Stomach (tissue), 19 donors: ENCODE measurements at places on chromosomes 11 and 22. TPM values are rescaled to one million over a fixed set of nuclear protein-coding genes. Genes with fewer than 3 reads are reported as not detected.

- DNase-seq, result no peak
- no peak overlapping the region for H3K4me3 ChIP-seq
- H3K36me3 ChIP-seq, result no peaks in the 10 kb centered on the region
- H3K27me3 ChIP-seq, result peaks cover 40% of the 10 kb centered on the region
- no peak overlapping the region for H3K27ac ChIP-seq
Measured at GRCh38 chr11:364991-365725, 4.1 kb upstream of the B4GALNT4 start.

GRCh38 chr11:36131721-36132397, 157.4 kb downstream of the COMMD9 start:
- no peak overlapping the region for H3K4me3 ChIP-seq
- no peaks in the 10 kb centered on the region for H3K4me1 ChIP-seq
- no peaks in the 10 kb centered on the region for H3K27me3 ChIP-seq

GRCh38 chr11:66324664-66325063, 7.8 kb upstream of the CD248 start:
- H3K36me3 ChIP-seq, result no peaks in the 10 kb centered on the region
- no peak for DNase-seq
- H3K4me1 ChIP-seq, result peaks cover 34% of the 10 kb centered on the region
- H3K4me3 ChIP-seq, result no peak overlapping the region
- no peaks in the 10 kb centered on the region for H3K27me3 ChIP-seq
- H3K27ac ChIP-seq, result no peak overlapping the region

- peaks cover 6% of the 10 kb centered on the region for H3K4me1 ChIP-seq
- H3K27me3 ChIP-seq, result no peaks in the 10 kb centered on the region
- DNase-seq, result peak; percentile 56
- peak overlapping the region; percentile 9 for H3K27ac ChIP-seq
- H3K36me3 ChIP-seq, result no peaks in the 10 kb centered on the region
- H3K4me3 ChIP-seq, result no peak overlapping the region
Measured at GRCh38 chr22:44159221-44159620, 21.5 kb upstream of the PARVG start.

GRCh38 chr11:6404342-6405051, 14.2 kb downstream of the SMPD1 start:
- H3K4me1 ChIP-seq, result peaks cover 6% of the 10 kb centered on the region
- H3K27ac ChIP-seq, result peak overlapping the region; percentile 42
- H3K4me3 ChIP-seq, result no peak overlapping the region
- H3K27me3 ChIP-seq, result no peaks in the 10 kb centered on the region

DNA sequence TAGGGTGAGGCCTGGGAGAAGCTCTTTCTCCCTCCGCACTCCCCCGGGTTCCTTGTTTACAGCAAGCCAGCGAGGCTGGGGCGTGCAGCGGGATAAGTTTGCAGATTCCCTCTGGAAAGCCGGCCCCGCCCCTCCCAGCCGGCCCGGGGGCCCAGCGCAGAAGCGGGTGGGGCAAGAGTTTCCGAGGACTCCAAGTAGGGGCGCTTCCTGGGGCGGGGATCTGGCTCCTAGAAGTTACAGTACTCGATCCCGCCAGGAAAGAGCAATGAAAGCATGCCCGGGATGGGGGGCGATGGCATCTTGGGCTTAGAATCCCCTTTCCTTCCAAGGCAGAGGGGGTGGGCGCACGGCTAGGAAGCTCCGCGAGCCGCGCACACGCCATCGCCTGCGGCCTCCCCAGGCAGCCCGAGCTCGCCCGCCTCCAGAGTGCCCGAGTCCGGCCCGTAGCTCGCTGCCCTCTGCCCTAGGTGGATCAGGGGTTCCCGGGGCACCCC, 385 bp downstream of the TST start:
- DNase-seq, result peak; percentile 67
- peak overlapping the region; percentile 97 for H3K4me3 ChIP-seq
- peaks cover 6% of the 10 kb centered on the region for H3K36me3 ChIP-seq
- no peaks in the 10 kb centered on the region for H3K27me3 ChIP-seq
- H3K4me1 ChIP-seq, result peaks cover 84% of the 10 kb centered on the region
- H3K27ac ChIP-seq, result peak overlapping the region; percentile 97

MYBPC3 gene
- 0.72 TPM for total RNA-seq

USH1C gene
- total RNA-seq, result 9.4 TPM

KRTAP5-9 gene
- not detected for total RNA-seq

FZD4 gene
- total RNA-seq, result 55.8 TPM

OR8G5 gene
- total RNA-seq, result not detected

CRACR2B gene
- 312 TPM for total RNA-seq

MTNR1B gene
- total RNA-seq, result not detected

ACTN3 gene
- total RNA-seq, result not detected

IGF2 gene
- total RNA-seq, result 12.1 TPM
